ENCODE measurements at places on chromosomes 6 and 20. TPM values are rescaled to one million over a fixed set of nuclear protein-coding genes. Genes with fewer than 3 reads are reported as not detected.
A peak's percentile ranks its signal among the peaks of the same experiment; 100 is the strongest.

GRCh38 chr6:111992851-111993250, 61.1 kb upstream of the CCN6 start:
- H3K4me3 ChIP-seq = no peak overlapping the region
- no peaks in the 10 kb centered on the region for H3K36me3 ChIP-seq
- peak; percentile 60 for DNase-seq

The NKX2-4 gene
- total RNA-seq = not detected

GRCh38 chr6:166910601-166911000, 45.7 kb downstream of the RNASET2 start:
- peak; percentile 4 for DNase-seq
- no peaks in the 10 kb centered on the region for H3K4me1 ChIP-seq
- H3K36me3 ChIP-seq = no peaks in the 10 kb centered on the region

GRCh38 chr20:4069751-4070150, 54.4 kb upstream of the RNF24 start:
- H3K27me3 ChIP-seq = no peaks in the 10 kb centered on the region
- H3K4me1 ChIP-seq = peaks cover 44% of the 10 kb centered on the region
- peak; percentile 32 for DNase-seq
- no peaks in the 10 kb centered on the region for H3K36me3 ChIP-seq
- H3K4me3 ChIP-seq = no peak overlapping the region

DNA sequence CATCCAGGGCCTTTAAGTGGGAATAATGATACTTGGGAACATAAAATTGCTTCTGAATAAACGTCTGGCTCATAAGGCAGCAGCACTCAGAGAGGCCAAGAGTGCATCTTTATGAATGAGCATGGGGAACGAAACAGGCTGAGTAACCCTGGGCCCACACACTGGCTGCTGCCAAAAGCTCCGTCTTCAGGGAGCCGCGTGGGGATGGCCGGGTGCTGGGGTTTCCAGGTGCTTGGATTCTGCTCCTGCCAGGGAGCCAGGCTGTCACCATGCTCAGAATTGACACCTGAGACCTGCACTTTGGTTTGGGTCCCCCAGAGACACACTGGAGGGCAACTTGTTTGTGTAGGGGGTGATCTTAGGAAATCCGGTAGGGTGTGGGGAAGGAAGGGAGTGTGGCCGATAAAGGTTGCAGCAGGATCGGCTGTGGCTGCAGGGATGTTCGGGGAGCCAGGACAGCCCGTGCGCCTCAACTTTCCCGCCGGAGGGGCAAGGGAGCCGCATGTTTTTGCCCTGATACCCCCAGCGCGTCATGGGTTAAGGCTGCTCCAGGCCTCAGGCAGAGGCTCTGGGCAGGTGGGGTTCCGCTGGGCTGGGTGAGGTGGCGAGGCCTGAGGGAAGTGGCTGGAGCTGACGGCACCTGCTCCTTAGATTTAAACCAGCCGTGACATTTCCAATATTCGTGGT, 101.8 kb downstream of the YTHDF1 start:
- peaks cover 25% of the 10 kb centered on the region for H3K27me3 ChIP-seq
- peak overlapping the region; percentile 43 for H3K27ac ChIP-seq
- peaks cover 14% of the 10 kb centered on the region for H3K4me1 ChIP-seq
- no peaks in the 10 kb centered on the region for H3K36me3 ChIP-seq
- H3K4me3 ChIP-seq = no peak overlapping the region

The MUC22 gene
- 0.06 TPM for total RNA-seq

DNA sequence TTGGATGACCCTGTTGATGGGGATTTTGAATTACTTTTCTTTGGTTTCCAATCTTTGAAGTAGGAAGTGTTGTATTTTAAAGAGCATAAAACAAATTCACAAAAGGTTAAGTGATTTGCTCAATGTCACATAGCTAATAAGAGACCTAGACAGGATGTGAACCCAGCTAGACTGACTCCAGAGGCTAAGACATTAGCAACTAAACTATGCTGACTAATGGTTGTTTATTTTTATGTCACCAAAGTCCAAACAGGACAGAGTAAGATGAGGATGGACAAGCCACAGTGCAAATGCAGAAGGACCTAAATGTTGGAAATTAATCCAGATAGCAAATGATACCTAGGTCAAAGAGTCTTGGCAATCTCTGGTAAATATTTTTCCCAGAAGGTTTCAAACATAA, 38.0 kb downstream of the OGFRL1 start:
- H3K36me3 ChIP-seq = no peaks in the 10 kb centered on the region
- no peak overlapping the region for H3K4me3 ChIP-seq
- no peak overlapping the region for H3K27ac ChIP-seq
- DNase-seq = no peak
- no peaks in the 10 kb centered on the region for H3K4me1 ChIP-seq

The KHDC1L gene
- total RNA-seq = 0.80 TPM

DNA sequence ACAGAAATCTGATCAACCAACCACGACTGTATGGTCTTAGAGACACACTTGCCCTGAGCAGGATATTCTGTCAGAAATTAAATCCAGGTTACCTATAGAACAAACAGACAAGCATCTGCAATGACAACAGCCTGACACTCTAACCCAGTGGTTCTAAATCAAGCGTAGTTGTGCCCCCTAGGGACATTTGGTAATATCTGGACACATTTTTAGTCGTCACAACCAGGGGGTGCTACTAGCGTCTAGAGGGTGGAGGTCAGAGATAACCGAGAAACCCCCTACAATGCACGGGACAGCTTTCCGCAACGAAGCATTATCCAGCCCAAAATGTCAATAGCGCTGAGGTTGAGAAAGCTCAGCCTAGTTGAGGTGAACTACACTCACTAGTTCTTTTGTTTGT, 32.3 kb downstream of the ID4 start:
- no peaks in the 10 kb centered on the region for H3K36me3 ChIP-seq
- no peak overlapping the region for H3K4me3 ChIP-seq
- H3K4me1 ChIP-seq = peaks cover 21% of the 10 kb centered on the region
- no peak overlapping the region for H3K27ac ChIP-seq
- H3K27me3 ChIP-seq = peaks cover 17% of the 10 kb centered on the region

DNA sequence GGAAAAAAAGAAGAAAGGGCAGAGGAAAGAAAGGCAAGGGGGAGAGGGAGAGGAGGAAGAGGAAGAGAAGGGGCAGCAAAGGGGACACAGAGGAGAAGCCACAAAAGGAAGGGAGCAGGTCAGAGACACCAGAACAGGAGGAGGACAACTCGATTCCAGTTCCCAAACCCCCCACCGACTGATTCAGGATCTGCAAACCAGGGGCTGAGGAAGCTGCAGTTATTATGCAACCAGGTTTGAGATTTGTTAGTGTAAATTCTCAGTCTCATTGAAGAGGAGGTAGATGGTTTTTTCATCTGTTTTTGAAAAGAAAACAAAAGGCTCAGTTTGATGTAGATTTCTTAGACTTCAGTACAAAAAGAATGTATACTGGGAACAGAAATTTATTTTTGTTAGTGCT, 202.8 kb downstream of the FOXC1 start:
- no peak for DNase-seq
- no peaks in the 10 kb centered on the region for H3K4me1 ChIP-seq
- no peaks in the 10 kb centered on the region for H3K36me3 ChIP-seq
- no peak overlapping the region for H3K4me3 ChIP-seq

GRCh38 chr6:86936834-86937218, 502 bp upstream of the HTR1E start:
- no peak for DNase-seq
- no peak overlapping the region for H3K4me3 ChIP-seq
- 0 out of 2 replicates have a peak, but pooled peaks cover 3% of the 10 kb centered on the region for H3K4me1 ChIP-seq

- no peaks in the 10 kb centered on the region for H3K27me3 ChIP-seq
- H3K27ac ChIP-seq = peak overlapping the region; percentile 93
- 0 out of 2 replicates have a peak, but pooled peaks cover 6% of the 10 kb centered on the region for H3K36me3 ChIP-seq
- H3K4me3 ChIP-seq = peak overlapping the region; percentile 30
- peaks cover 36% of the 10 kb centered on the region for H3K4me1 ChIP-seq
These were observed 109.6 kb downstream of the RTN4IP1 start for GRCh38 chr6:106519460-106520394.

DNA sequence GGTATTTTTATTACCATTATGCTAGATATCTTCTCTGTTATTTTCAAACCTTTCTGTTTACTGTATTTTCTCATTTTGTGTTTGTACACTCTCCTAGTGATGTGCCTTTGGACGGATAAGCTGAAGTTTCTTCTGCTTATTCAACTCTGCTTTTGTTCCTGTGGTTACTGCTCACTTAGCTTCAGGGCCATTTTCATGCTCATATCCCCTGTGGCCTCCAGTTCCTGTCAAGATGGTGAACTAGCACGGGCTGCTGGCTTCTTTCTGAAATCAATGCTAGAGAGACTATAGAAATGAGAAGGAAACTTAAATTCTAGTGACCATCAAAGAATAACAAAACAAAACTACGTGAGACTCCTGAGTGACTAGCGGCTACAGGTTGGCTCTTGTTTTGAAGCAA, 6.8 kb upstream of the CST8 start:
- H3K27ac ChIP-seq = no peak overlapping the region
- no peak overlapping the region for H3K4me3 ChIP-seq
- no peaks in the 10 kb centered on the region for H3K36me3 ChIP-seq
- peaks cover 24% of the 10 kb centered on the region for H3K27me3 ChIP-seq

- no peak overlapping the region for H3K4me3 ChIP-seq
- H3K27me3 ChIP-seq = no peaks in the 10 kb centered on the region
- H3K27ac ChIP-seq = no peak overlapping the region
- peaks cover 17% of the 10 kb centered on the region for H3K4me1 ChIP-seq
- DNase-seq = no peak
These were observed 58.6 kb downstream of the FOXA2 start for GRCh38 chr20:22525821-22526220.

DNA sequence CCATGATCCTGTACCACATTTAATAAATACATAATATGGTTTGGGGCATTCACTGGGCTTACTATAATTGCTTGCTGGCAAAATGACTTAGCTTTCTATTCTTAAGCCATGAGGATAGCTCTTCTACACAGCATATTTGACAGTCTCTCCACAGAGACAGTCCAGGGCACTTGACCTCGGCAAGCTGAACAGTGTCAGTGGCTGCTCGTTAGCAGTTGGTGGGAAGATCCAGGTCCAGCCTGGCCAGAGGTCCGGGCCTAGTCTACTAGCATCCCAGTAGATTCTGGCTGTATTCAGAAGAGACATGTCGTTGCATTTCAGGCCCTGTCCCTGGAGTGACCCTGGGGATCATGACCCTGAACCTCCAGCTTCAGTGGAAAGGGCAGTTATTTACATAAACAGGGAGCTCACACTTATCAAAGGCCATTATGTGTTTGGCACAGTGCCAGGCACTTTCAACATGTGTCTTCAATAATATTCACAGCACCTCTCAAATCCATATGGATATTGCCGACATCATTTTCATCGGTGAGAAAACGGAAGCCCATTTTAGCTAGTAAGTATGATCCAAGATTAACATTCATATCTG, 139.0 kb downstream of the IMPG1 start:
- no peak for DNase-seq
- no peaks in the 10 kb centered on the region for H3K36me3 ChIP-seq
- no peaks in the 10 kb centered on the region for H3K27me3 ChIP-seq
- H3K4me1 ChIP-seq = peaks cover 5% of the 10 kb centered on the region
- no peak overlapping the region for H3K4me3 ChIP-seq

DNA sequence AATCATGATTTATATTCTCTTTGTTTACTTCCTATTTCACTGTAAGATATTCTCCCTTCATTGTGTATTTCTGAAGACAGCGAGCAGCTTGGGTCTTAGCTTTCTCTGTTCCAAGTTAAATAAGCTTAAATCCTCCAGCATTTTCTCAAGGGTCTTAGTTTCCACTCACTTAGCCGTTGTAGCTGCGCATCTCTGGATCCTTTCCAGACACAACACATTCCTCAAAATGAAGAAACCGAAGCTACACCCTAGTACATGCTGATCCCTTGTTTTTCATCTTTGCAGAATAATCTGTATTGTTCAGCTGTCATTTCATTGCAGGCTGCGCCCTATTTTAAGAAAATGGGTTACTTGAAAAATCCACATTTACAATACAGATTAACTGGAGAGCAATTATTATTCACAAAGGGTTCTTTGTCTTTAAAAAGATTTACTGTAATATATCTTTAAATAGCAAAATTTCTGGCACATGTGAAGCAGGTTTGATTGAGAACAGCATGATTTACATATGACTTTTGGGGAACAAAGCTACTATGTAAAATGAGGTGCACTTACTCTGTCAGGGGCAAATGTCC, 375.8 kb downstream of the QKI start:
- H3K27me3 ChIP-seq = 0 out of 2 replicates have a peak, but pooled peaks cover 3% of the 10 kb centered on the region
- H3K4me1 ChIP-seq = no peaks in the 10 kb centered on the region
- no peaks in the 10 kb centered on the region for H3K36me3 ChIP-seq
- H3K4me3 ChIP-seq = no peak overlapping the region

DNA sequence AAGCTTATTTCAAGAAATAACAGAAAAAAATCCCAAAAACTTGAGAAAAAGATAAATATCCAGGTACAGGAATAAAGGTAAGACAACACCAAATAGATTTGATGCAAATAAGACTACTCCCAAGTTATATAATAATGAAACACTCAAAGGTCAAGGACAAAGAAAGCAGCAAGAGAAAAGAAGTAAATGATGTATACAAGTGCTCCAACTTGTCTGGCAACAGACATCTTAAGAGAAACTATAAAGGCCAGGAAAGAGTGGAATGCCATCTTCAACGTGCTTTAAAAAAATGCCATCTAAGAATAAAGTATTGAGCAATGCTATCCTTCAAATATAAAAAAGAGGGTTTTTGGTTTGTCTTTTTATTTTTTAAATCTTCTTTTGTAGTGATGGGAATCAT, 54.2 kb downstream of the REV3L start:
- H3K36me3 ChIP-seq = peaks cover 4% of the 10 kb centered on the region
- no peak overlapping the region for H3K27ac ChIP-seq
- H3K4me1 ChIP-seq = peaks cover 35% of the 10 kb centered on the region
- DNase-seq = no peak

DNA sequence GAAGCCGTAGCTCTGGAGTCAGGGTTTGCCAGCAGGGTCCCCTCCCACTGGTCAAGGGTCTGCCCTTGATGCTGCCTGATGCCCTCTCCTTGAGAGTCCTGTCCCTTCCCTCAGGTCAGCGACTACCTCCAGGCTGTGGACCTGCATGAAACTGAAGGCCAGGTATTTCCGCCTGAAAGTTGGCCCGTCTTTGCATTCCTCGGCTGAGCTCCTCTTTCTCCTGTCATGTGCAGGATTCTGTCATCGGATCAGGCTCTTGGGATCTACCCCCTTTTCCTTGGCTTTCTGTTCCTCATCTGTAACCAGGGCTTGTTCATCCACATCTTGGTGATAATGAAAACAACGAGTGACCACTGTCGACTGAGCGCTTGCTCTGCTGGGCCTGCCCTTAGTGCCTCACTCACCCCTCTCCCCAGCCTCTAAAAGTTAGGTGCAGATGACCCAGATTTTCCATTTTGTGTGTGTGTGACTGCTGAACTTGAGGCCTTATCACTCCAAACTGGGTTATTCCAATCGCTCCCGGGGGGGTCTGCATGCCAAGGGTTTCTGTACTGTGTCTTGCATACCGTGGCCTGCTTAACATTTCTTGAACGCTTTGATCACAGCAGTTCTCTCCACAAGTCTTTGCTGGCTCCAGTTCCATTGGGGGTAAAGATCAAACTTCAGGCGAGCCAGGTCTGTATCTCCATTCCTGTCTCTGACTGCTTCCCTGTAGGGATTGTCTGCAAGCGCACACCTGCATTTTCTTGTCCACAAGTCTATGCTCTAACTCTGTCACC, 81.6 kb downstream of the DTD1 start:
- DNase-seq = no peak
- H3K36me3 ChIP-seq = no peaks in the 10 kb centered on the region
- no peak overlapping the region for H3K27ac ChIP-seq
- H3K4me3 ChIP-seq = no peak overlapping the region
